Stimulated activated CD4-positive, alpha-beta T cell treated with anti-CD3 and anti-CD28 coated beads, Interleukin-4, amount 100 ng/mL, for 24 hours (primary cell): ENCODE measurements at places on chromosomes 6 and 20.

DNA sequence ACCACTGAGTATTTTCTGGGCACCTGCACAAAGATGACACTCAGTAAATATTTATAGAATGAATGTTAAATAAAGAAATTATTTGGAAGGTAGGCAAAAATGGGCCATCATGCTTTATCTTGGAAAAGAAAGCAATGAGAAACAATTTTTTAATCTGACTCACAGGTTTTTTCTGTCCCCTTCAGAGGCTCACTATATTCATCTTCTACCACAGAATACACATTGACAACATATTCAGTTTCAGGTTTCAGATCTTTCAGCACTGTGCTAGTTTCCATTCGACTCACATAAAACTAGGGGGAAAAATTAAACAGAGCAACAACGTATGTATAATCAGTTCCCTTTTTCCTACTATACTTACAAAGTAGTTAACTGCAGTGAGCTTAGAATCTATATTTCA lies 58.3 kb downstream of the COL12A1 start:
- no peak for DNase-seq

- DNase-seq, result no peak
Measured at GRCh38 chr6:131470534-131470933, 102.5 kb upstream of the ARG1 start.

DNA sequence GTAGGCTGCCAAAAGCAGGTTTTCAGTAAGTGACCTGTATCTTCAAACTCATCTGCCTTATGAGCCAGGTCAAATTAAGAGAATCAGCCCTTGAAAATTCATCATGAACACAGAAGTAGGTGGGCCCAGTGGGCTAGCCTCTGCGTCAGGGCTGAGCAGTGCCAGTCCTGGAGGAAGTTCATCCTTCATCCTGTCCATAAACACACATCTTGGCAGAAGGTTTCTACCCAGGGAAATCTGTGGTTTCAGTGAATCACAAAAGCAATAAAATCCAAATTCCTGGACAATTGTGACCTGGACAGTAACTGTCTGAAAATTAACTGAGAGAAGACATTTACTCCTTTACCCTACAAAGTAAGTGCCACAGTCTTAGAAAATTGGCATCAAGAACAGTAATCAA lies 72.4 kb downstream of the ATG5 start:
- no peak for DNase-seq

GRCh38 chr20:19864130-19864529 lies 106.1 kb downstream of the RIN2 start:
- DNase-seq, result no peak

- DNase-seq, result no peak
Measured at GRCh38 chr6:156507106-156507505, 270.1 kb upstream of the ARID1B start.

- no peak for DNase-seq
Measured at GRCh38 chr6:43541774-43542471, 25.0 kb downstream of the POLR1C start.
